ENCODE measurements at places on chromosomes 2 and 18.

DNA sequence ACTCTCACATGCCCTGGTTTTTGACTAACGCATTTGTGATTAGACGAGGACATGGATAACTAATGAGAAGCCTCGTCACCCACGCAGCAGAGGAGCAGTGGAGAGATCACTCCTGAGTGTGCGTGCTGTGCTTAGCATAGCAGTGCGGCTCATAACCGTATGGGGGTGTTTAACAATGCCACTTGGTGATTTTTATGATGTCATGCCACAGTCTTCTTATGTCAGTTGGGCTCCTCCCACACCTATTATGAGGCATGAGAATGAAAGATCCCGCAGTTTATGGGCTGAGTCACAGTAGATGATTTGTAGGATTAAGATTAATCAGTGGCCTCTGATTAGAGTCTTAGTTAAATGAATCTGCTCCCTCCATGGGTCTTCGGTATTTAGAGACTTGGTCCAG, 2.5 kb upstream of the SMIM21 start:
- DNase-seq = no peak

DNA sequence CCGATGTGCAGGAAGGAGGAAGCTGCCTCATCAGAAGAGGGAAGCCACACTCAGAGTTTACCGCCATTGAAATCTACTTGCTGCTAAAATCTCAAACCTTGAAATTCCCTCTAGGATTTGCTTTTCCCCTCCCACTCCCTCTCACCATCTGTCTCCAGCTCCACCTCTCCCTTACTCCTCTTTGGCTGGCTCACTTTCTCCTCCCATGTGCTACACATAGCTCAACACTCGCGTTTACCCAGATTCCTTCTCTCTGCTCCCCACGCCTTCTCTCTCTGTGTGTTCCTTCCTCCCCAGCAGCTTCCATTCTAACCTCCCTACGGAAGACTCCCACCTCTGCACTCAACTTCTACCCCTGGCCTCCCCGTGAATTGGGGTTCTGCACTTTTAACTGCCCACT, 143.1 kb downstream of the DNER start:
- DNase-seq = no peak

GRCh38 chr2:99127981-99128380, 13.5 kb upstream of the C2orf15 start:
- DNase-seq = no peak

- peak; percentile 82 for DNase-seq
These were observed 2.9 kb upstream of the PTPN4 start for GRCh38 chr2:119756837-119757236.

DNA sequence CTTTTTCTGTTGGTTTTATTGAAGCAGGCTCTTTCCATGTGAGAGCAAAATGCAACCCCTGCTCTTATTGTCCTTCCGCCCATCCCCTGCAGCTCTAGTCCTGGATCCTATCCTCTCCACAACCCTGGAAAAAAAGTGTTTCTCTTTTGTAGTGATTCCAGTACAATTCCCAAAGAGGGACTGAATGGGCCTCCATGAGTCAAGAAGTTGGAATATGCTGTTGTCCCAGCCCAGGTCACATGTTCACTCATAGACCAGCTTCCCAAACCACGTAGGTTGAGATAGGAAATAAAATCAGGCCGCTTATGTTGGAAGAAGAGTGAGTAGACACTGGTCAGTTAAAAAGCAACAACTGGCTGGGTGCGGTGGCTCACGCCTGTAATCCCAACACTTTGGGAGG, 39.4 kb downstream of the CPO start:
- DNase-seq = no peak

DNA sequence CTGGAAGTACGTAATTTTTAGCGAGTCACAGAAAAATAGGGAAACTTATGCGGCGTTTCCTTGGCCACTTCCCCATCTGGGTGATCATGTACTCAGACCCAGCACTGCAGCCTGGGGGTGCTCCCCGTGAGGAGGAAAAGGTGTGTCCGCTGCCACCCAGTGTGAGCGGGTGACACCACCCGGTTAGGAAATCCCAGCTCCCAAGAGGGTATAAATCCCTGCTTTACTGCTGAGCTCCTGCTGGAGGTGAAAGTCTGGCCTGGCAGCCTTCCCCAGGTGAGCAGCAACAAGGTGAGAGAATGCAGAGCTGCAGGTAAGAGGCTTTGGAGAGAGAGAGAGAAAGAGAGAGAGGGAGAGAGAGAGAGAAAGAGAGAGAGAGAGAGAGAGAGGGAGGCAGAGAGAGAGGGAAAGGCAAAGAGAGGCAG, at the start of gene IL1R2:
Gene IL1R2 (plus strand): TSS at position 240 of the 425 bp plus-strand sequence. CDS start 16,616 bp downstream, outside the sequence.
- no peak for DNase-seq

DNA sequence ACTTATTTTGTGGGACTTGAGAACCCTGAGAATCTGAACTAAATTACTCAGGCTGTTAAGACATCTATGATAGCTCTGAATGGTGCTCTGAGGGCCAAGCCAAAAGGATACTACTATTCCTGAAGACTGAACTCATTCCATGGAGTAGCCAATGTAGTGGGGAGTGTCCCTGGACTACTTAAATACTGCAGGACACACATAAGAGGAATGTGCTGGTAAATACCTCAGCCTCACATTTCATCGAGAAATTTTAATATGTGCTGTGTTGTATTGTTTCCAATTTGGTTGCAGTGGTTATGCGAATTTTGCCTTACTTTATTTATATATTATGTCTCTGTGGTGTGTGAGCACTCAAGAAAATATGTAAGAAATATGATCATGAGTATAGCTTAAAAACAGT, 264.4 kb upstream of the FIGN start:
- no peak for DNase-seq

GRCh38 chr2:74919827-74920226, 38.6 kb upstream of the POLE4 start:
- peak; percentile 57 for DNase-seq

DNA sequence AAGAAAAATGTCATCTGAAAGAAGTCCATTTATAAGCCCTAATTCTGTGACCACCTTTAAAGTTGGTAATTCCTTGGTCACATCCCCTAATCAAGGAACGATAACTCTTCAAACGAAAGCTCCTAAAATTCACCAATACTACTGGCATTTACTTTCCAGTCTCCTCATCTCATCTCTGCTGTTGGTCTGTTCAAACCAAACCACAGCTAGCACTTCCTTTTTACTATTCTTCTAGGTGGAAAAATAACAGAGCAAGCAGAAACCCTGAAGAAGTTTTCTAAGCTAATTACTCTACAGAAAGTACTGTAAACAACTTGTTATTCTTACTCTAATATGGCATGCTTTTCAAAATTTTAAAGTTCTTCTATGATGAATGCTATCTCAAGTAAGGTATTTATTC, 21.6 kb downstream of the TIA1 start:
- DNase-seq = no peak

DNA sequence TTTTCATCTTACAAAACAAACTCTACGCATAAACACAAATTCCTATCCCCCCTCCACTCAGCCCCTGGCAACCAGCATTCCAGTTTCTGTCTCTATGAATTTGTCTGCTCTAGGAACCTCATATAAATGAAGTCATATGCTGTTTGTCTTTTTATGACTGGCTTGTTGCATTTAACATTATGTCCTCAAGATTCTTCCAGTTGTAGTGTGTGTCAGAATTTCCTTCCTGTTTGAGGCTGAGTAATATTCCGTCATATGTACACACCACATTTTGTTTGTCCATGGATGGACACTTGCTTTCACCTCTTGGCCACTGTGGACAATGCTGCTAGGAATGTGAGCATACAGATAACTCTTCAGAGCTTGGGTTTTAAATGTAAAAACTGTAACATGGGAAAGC, 272.1 kb downstream of the GBX2 start:
- peak; percentile 45 for DNase-seq

GRCh38 chr2:231227310-231228162, 29.1 kb downstream of the ARMC9 start:
- peak; percentile 88 for DNase-seq

GRCh38 chr2:74507926-74508520, 528 bp upstream of the PCGF1 start:
- peak; percentile 41 for DNase-seq

DNA sequence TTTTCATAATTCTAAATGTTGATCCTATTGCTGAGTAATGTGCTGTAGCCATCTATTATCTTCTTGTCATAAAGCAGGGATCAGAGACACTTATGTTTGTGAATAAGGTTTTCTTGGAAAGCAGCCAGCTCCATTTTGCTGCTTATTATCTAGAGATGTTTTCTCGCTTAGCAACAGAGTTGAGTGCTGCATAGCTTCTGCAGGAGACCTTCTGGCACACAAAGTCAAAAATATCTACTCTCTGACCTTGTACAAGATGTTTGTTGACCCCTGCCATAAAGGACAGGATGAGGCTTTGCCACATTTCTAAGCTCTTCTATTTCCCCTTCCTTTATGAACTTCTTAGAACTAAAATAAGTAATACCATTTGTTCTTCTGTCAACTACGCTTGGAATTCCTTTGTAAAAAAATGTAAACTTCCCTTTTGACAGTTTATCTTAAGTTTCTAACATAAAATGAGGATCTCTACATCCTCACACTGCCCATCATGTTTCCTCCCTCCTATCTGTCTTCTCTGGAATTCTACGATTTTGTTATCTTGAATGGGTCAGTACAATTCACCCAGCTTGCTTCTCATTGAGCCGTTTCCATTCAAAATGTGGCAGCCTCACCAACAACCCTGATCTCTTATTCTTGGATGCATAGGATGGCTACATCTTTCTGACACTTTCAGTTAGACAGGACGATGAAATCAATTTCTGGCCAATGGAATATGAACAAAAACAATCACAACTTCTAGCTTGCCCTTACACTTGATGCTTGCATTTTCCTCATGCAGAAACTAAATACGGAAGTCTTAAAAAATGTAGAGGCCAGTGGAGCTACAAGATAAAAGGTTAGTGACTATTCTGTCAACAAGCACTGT, 1377.0 kb downstream of the SUCLG1 start:
- DNase-seq = peak; percentile 96

GRCh38 chr2:48364100-48364499, 165.9 kb upstream of the STON1 start:
- DNase-seq = no peak

DNA sequence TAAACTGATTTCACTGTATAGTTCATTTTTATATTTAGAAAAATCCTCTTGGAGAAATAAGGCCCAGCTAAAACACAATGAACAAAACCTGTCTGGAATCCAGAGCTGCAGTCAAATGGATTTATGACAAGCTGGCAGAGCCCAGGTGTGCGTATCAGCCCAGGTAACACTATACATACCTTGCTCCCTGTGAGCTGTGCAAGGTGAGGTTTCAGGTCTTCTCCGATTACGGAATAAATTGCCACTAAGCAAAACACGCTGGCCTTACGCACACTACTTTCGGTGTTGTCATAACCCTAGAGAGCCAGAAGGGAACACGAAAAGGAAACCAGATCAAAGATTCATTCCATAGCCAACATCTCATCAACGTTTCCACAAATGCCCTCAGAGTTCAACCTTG, 61.9 kb upstream of the TFCP2L1 start:
- no peak for DNase-seq

GRCh38 chr2:72921088-72921851, 4.0 kb downstream of the EMX1 start:
- no peak for DNase-seq

DNA sequence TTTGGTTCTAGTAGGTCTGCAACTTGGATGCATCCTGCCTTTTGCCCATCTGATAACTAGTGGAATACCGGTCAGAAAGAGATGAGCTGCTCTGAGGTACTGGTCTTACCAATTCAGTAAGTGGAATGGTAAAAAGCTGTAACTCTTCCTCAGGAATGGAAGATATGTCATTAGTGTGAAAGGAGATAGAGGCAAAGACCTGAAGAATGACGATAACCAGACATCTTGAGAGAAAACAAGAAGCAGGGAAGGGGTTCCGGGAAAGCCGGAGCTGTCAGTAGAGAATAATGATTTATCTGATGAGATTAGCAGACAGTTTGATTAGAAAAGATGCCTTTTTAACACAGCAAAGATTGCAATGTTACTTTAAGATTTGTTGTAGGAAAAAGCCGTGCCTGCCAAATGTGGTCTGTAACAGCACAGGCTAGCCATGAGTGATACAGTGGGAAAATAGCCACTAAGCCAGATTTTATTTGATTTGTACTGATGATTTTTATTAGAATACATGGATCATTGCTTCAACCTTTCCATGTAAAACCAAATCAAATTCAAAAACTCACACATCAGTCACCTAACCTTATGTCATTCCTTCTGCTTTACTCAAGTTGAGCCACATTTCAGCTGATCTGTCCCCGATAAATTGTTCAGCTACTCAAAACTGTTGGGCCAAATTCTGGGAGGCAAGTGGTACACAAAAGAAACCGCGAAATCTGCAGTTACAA, 110.0 kb downstream of the TCF4 start:
- DNase-seq = peak; percentile 50

DNA sequence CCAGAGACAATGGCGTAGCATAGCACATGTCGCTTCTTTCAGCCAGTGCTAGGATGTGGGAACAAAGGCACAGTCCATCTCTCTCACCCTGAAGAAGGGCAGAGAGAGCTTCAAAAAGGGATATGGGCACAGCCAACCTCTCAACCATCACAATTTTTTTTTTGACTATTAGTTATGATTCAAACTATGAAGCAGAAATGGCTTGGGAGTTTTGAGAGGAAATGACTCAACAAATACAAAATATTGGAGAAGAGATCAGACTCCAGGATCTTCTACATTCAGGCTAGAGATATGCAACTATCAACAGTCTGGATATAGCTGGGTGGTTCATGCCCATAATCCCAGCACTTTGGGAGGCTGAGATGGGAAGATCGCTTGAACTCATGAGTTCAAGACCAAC, 109.1 kb downstream of the MCFD2 start:
- peak; percentile 85 for DNase-seq

- DNase-seq = no peak
These were observed 14.1 kb downstream of the SLC4A3 start for GRCh38 chr2:219641390-219642068.

- DNase-seq = no peak
These were observed 17.8 kb upstream of the ODC1 start for GRCh38 chr2:10465910-10466309.

DNA sequence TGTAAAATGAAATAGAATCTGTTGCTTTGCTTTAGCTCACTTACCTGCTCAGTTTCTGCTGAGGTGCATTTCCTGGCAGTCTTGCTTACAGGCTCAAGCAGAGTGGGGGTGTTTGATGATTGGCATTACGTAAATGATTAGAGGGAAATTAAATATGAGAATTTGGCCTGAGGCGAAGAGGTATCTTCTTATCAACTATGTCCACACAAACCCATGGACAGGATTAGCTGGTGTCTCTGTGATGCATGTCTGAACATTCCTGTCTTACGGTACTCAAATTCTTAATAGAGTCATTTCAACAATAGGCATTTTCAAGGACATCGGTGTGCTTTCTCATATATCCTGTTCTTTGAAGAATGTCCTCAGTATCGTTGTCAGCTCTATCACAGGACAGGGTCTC, 102.1 kb downstream of the PRPF40A start:
- no peak for DNase-seq

GRCh38 chr2:64391424-64391823, 62.5 kb upstream of the LGALSL start:
- DNase-seq = no peak

DNA sequence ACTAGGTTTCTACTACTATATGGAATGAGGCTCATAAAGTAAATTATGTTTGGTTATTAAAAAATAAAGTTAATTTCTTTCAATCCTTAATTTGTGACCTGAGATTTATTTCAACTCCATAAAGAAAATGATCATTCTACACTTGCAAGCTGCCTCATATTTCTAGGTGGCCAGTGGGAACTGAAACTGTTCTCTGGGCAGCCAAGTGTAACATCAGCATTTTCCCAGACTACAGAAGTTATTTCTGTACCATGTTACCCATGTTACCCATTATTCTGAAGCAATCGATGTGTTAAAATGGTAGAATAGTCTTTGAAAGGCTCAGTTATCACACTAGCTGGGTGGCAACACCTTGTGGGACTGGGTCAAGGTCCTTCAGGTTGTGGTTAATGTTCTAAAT, 139.3 kb upstream of the FBXO11 start:
- DNase-seq = no peak

GRCh38 chr2:117997872-117998454, 15.9 kb downstream of the CCDC93 start:
- no peak for DNase-seq
